ENCODE measurements at places on chromosomes 6 and 20. TPM values are rescaled to one million over a fixed set of nuclear protein-coding genes. Genes with fewer than 3 reads are reported as not detected.

- peaks cover 5% of the 10 kb centered on the region for H3K4me1 ChIP-seq
- no peak for DNase-seq
- H3K27me3 ChIP-seq = peaks cover 46% of the 10 kb centered on the region
These were observed 3.9 kb upstream of the LSM14B start for GRCh38 chr20:62118113-62119043.

DNA sequence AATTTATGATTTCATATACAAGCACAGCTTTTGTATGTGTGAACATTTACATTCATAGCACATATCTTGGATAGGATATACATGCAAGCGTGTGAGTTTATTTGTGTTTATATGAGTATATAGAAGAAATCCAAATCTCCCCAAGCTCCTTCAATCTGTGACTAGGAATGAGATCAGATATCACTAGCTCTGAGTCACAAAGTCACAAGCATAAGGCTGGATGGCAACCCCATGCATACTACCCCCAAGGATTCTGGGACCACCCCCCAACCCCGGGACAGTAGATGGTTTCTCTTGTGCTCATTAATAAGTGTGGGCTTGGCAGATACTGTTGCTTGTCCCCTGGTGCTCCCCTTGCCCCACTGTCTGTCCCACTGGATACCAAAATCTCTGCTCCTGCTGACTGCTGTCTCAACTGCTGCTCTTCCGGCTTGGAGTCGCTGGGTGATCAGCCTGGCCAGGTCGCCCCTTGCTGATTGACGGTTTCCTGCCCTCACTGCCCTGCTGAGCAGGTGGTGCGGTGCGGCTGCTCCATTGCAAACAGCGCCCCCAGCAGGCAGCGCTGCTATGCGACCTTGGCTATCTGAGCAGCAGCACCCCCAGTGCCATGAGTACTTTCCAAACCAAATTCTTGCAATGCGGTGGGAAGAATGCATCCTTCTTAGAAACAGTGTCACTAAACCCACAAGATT lies 279.4 kb downstream of the CD83 start:
- no peak for DNase-seq
- no peaks in the 10 kb centered on the region for H3K4me1 ChIP-seq
- H3K27me3 ChIP-seq = peaks cover 7% of the 10 kb centered on the region
- no peak overlapping the region for H3K4me3 ChIP-seq

GRCh38 chr6:89862273-89862672 lies 32.0 kb upstream of the GJA10 start:
- peaks cover 92% of the 10 kb centered on the region for H3K36me3 ChIP-seq
- H3K4me1 ChIP-seq = no peaks in the 10 kb centered on the region
- DNase-seq = no peak
- no peak overlapping the region for H3K4me3 ChIP-seq
- no peaks in the 10 kb centered on the region for H3K27me3 ChIP-seq

DNA sequence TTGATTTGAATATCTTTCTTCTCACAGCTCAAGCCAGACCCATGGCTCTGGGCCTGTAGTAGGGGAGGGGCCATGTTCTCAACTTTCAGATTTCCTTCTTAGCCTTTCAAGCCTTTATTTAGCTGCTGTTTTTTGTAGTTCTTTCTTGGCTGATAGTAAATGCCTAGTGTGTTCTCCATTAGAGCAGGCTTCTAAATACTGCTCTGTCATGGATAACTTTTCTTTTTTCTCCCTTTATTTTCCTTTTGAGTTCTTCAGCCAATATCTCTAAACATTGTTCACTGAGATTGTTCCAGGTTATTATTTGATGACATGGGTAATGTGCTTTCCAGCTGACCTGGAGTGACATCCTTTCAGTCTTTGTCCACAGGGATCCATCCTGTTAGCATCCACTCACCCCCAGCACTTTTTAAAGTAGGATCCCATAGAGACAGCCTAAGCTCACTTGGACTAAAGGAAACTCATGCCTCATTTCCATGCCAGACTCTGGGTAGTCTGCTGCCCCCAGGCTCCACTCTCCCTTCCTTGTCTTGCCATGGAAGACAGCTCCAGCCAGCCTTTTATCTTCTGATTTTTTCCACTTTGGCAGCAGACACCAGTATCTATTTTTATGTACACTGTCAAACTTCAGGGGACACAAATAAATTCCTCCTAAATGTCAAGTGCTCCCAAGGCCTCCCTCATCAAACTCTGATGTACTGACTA lies 645.6 kb downstream of the RNF144B start:
- no peak for DNase-seq
- no peaks in the 10 kb centered on the region for H3K27me3 ChIP-seq
- no peak overlapping the region for H3K4me3 ChIP-seq
- peaks cover 14% of the 10 kb centered on the region for H3K4me1 ChIP-seq
- H3K36me3 ChIP-seq = no peaks in the 10 kb centered on the region
- no peak overlapping the region for H3K27ac ChIP-seq

ISM1 gene
- 9.0 TPM for total RNA-seq

SLC17A9 gene
- total RNA-seq = 0.10 TPM

GRCh38 chr6:157761331-157761921 lies 61.6 kb upstream of the SNX9 start:
- peaks cover 65% of the 10 kb centered on the region for H3K4me1 ChIP-seq
- H3K4me3 ChIP-seq = no peak overlapping the region
- no peak for DNase-seq
- no peaks in the 10 kb centered on the region for H3K36me3 ChIP-seq
- peak overlapping the region; percentile 67 for H3K27ac ChIP-seq

PACSIN1 gene
- not detected for total RNA-seq

NMBR gene
- not detected for total RNA-seq

- H3K36me3 ChIP-seq = no peaks in the 10 kb centered on the region
- DNase-seq = peak; percentile 82
- H3K27ac ChIP-seq = peak overlapping the region; percentile 81
- no peaks in the 10 kb centered on the region for H3K27me3 ChIP-seq
These were observed 71.5 kb downstream of the HFE start for GRCh38 chr6:26158581-26159356.

DNA sequence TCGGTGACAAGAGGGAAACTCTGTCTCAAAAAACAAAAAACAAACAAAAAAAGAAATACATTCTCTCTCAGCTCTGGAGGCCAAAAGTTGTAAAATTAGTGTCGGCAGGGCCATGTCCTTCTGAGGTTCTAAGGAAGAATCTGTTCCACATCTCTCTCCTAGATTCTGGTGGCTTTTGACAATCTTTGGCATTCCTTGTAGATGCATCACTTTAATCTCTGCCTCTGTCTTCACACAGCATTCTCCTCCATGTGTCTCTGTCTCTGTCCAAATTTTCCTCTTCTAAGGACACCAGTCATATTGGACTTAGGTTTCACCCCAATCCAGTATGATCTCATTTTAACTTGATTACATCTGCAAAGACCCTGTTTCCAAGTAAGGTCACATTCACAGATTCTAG lies 9.1 kb downstream of the PPP2R5D start:
- H3K4me3 ChIP-seq = no peak overlapping the region
- no peak for DNase-seq

C4B gene
- total RNA-seq = 9.4 TPM

GRCh38 chr20:6744805-6745204 lies 22.7 kb upstream of the BMP2 start:
- no peaks in the 10 kb centered on the region for H3K4me1 ChIP-seq
- H3K4me3 ChIP-seq = no peak overlapping the region
- no peaks in the 10 kb centered on the region for H3K27me3 ChIP-seq
- no peak for DNase-seq
- no peak overlapping the region for H3K27ac ChIP-seq

- H3K27ac ChIP-seq = no peak overlapping the region
- no peak overlapping the region for H3K4me3 ChIP-seq
- H3K4me1 ChIP-seq = peaks cover 57% of the 10 kb centered on the region
- DNase-seq = no peak
- no peaks in the 10 kb centered on the region for H3K36me3 ChIP-seq
These were observed 3.9 kb upstream of the SDCBP2 start for GRCh38 chr20:1332749-1333300.

HNF4A gene
- total RNA-seq = not detected

DNA sequence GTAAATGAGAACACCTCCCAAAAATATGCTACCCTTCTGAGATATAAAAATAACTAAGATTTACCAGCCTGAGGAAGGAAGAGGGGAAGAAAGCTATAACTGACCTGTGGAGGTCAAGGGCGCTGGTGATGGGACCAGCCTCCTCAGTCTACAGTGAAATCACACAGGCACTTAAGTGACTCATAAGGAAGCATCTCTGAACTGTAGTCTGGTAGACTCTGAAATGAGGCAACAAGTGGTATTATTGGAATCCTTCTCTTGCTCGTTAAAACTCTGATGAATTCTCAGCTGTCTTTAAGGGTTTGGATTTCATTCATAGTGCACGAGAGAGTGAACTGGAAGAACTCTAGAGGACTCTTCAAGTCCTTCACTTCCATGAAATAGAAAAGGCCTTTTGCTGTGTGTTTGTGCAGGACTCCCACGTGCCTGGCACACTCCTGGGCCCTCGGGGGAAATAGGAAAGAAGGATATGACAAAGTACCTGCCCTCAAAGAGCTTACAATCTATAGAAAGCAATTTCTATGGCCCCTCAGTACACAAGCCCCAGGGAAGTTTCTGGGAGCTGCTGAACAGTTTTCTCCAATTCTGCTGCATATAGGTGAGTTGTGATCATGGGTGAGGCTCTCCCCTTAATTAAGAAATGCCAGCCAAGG lies 231.8 kb upstream of the RREB1 start:
- no peak overlapping the region for H3K4me3 ChIP-seq
- H3K4me1 ChIP-seq = peaks cover 11% of the 10 kb centered on the region
- H3K27me3 ChIP-seq = no peaks in the 10 kb centered on the region

MOXD1 gene
- 25.9 TPM for total RNA-seq

DNA sequence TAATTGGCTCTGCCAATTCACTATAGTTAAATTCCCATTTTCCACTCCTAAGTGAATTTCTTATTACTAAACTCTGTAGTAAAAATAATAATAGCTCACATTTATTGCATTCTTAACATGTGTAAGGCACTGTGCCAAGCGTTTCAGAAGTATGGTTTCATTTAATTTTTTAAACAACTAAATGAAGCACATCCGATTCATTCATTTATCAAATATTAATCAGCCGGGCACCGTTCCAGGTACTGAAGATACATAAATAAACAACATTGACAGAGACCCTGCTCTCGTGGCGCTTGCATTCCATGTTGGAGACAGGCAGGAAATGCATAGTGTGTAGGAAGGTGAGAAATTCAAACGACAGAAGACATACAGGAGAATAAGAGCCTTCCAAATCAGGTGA lies 423.2 kb upstream of the JARID2 start:
- DNase-seq = no peak
- H3K4me3 ChIP-seq = no peak overlapping the region
- H3K4me1 ChIP-seq = peaks cover 17% of the 10 kb centered on the region

GRCh38 chr6:109096208-109096607 lies 901 bp downstream of the CEP57L1 start:
- H3K36me3 ChIP-seq = no peaks in the 10 kb centered on the region
- no peak for DNase-seq
- peaks cover 40% of the 10 kb centered on the region for H3K4me1 ChIP-seq
- peak overlapping the region; percentile 69 for H3K4me3 ChIP-seq
- no peak overlapping the region for H3K27ac ChIP-seq
- H3K27me3 ChIP-seq = no peaks in the 10 kb centered on the region

DNA sequence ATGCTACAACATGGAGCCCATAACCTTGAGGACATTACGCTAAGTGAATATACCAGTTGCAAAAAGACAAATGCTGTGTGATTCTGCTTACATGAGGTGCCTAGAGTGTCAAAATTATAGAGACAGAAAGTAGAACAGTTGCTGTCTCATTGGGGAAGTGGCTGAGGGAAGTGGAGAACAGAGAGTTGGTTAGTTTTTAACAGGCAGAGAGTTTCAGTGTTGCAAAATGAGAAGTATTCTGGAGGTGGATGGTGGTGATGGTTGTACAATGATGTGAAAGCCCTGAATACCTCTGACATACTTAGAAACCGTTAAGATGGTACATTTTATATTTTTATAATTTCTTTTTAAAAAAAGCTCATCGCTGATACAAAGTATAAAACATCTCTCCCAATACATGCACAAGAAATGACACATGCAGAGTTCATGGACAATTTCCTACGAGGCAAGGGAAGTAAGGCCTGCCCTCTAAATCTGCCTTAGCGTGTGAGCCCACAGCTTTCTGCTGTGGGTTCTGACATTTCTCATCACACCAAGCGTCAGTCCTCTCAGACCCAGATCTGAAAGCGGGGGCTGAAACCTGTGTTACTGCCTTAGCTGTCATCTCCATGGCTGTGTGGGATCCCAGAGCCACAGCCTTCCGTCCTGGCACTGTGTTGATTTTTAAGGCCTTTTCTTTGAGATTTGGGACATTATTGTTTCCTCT lies 126.0 kb downstream of the RNASET2 start:
- no peak overlapping the region for H3K27ac ChIP-seq
- H3K27me3 ChIP-seq = no peaks in the 10 kb centered on the region
- no peak overlapping the region for H3K4me3 ChIP-seq
- no peak for DNase-seq

MRPL14 gene
- 49.8 TPM for total RNA-seq

DNA sequence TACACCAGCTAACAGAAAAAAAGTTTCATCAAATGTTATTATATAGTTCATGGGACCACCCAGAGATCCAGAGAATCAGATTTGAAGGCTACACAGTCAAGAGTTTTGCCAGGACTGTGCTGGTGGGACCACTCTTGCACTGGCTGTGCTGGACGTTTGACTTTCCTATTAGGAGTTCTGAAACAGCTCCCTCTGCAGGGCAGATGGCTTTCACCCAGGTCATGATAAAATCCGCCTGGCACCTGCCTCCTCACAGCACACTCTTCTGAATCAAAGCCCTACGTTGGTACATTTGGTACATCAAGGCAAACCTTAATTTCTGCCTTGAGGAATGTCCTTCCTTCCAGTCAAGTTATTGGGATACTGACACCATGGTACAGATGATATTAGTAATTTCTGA lies 302.1 kb downstream of the ZNF217 start:
- no peak for DNase-seq
- H3K36me3 ChIP-seq = no peaks in the 10 kb centered on the region
- H3K27me3 ChIP-seq = no peaks in the 10 kb centered on the region
- no peak overlapping the region for H3K4me3 ChIP-seq

DNA sequence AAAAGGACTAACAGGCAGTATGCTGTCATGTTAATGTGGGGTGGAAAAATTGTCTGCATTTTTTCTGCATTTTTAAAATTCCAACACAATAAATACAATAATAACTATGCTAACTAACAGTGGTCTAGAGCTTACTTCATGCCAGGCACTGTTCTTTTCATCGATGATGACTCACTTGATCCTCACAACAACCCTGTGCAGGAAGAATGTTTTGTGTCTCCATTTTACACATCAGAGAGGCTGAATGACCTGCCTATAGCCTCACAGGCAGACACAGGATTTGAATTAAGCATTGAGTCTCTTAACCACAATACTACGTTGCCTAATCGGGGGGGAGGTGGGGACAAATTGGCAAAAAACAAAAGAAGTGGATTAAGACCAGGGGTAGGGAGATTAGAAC lies 26.9 kb upstream of the FANCE start:
- H3K4me3 ChIP-seq = no peak overlapping the region
- no peak overlapping the region for H3K27ac ChIP-seq
- no peaks in the 10 kb centered on the region for H3K27me3 ChIP-seq
- peaks cover 58% of the 10 kb centered on the region for H3K36me3 ChIP-seq
- H3K4me1 ChIP-seq = no peaks in the 10 kb centered on the region

- H3K27ac ChIP-seq = peak overlapping the region; percentile 71
- peaks cover 47% of the 10 kb centered on the region for H3K4me1 ChIP-seq
- H3K4me3 ChIP-seq = no peak overlapping the region
- no peaks in the 10 kb centered on the region for H3K27me3 ChIP-seq
- DNase-seq = no peak
These were observed 116.6 kb upstream of the TRAF3IP2 start for GRCh38 chr6:111722179-111722731.

GRCh38 chr6:129194306-129194941 lies 311.5 kb downstream of the LAMA2 start:
- no peak overlapping the region for H3K4me3 ChIP-seq
- DNase-seq = no peak
- H3K27ac ChIP-seq = no peak overlapping the region
- H3K4me1 ChIP-seq = no peaks in the 10 kb centered on the region

HTR1E gene
- not detected for total RNA-seq
